Ovary (tissue), 10 donors: ENCODE measurements at places on chromosomes 13 and 19. TPM values are rescaled to one million over a fixed set of nuclear protein-coding genes. Genes with fewer than 3 reads are reported as not detected.

- no peaks in the 10 kb centered on the region for H3K36me3 ChIP-seq
- peak; percentile 99 for DNase-seq
- H3K4me1 ChIP-seq, result peaks cover 9% of the 10 kb centered on the region
These were observed 6.5 kb upstream of the CNFN start for GRCh38 chr19:42396381-42397262.

GRCh38 chr13:107088061-107088460 lies 520.1 kb upstream of the ARGLU1 start:
- DNase-seq, result no peak
- no peaks in the 10 kb centered on the region for H3K4me1 ChIP-seq
- no peak overlapping the region for H3K27ac ChIP-seq
- no peaks in the 10 kb centered on the region for H3K36me3 ChIP-seq

DNA sequence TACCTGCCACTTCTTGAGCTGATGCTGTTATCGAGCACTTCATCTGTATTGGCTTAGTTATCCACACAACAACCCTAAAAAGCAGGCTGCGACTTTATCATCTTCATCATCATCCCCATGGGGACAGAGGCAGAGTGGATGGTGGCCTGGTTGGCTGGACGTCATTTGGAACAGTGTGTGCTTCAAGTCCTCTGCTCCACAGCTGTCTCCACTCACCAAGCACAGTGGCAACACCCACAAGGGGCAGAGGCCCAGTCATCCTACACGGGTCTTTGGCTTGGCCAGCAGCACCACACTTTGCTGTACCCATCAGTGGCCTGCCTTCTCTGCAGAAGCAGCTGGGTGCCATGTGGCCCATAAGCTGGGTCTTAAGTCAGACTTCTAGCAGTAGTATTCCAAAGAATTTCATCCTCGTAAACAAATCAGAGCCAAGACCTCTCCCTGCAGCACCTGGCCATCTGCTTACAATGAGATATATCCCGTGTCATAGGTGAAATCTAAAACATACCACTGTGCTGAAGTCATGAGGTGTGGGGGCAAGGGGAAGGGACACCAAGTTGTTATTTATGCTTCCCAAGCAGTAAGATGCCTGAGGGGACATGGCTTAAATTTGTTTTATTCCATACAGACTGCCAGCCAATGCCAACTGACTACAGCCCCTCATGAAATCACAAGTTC lies 47.9 kb upstream of the EPHX3 start:
- H3K27ac ChIP-seq, result no peak overlapping the region
- H3K36me3 ChIP-seq, result no peaks in the 10 kb centered on the region
- H3K4me3 ChIP-seq, result no peak overlapping the region
- no peaks in the 10 kb centered on the region for H3K27me3 ChIP-seq
- DNase-seq, result no peak

DNA sequence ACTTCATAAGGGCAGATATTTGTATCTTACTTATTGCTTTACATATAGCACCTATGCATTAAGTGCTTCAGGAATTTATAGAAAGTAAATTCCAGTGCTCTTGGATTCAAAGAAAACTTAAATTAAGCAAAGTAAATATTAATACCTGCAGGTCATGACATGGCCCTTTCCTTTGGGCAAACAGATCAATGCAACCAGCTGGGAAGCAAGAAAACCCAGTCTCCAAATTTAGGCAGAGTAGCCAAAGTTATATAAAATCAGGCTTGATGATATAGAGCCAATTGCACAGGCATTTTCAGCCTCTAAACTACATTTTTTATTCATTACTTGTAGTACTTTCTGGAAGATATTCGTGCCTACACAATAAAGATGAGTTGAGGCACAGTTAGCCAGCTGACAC lies 16.9 kb downstream of the TGDS start:
- H3K4me3 ChIP-seq, result no peak overlapping the region
- H3K27me3 ChIP-seq, result no peaks in the 10 kb centered on the region
- no peaks in the 10 kb centered on the region for H3K36me3 ChIP-seq
- DNase-seq, result no peak
- H3K27ac ChIP-seq, result no peak overlapping the region

GRCh38 chr13:75173457-75174356 lies 308.3 kb downstream of the TBC1D4 start:
- H3K27me3 ChIP-seq, result no peaks in the 10 kb centered on the region
- H3K4me1 ChIP-seq, result no peaks in the 10 kb centered on the region
- no peak overlapping the region for H3K4me3 ChIP-seq
- DNase-seq, result no peak
- no peak overlapping the region for H3K27ac ChIP-seq

- H3K27ac ChIP-seq, result no peak overlapping the region
- H3K27me3 ChIP-seq, result no peaks in the 10 kb centered on the region
- no peaks in the 10 kb centered on the region for H3K36me3 ChIP-seq
- H3K4me1 ChIP-seq, result no peaks in the 10 kb centered on the region
These were observed 7.9 kb downstream of the GIPC3 start for GRCh38 chr19:3593156-3593555.

- H3K36me3 ChIP-seq, result no peaks in the 10 kb centered on the region
- no peak overlapping the region for H3K27ac ChIP-seq
- no peak for DNase-seq
- H3K4me1 ChIP-seq, result peaks cover 31% of the 10 kb centered on the region
These were observed 39.7 kb downstream of the MLLT1 start for GRCh38 chr19:6239871-6240676.

DNA sequence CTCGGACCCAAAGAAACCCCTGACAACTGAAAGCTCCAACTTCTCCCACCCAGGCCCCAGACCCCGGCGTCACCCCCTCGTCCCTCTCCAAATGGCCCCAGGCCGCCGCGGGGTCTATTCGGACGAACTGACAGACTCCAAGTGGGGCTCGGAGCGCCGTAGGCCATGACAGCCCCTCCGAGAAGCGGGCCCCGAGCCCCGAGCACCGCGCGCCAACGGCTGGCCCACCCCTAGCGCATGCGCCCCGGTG lies 360 bp downstream of the DDX39A start:
- H3K27me3 ChIP-seq, result no peaks in the 10 kb centered on the region
- H3K36me3 ChIP-seq, result no peaks in the 10 kb centered on the region
- H3K27ac ChIP-seq, result peak overlapping the region; percentile 68
- peak; percentile 74 for DNase-seq
- H3K4me3 ChIP-seq, result peak overlapping the region; percentile 77

GRCh38 chr19:53824134-53824611 lies at the start of gene NLRP12:
Gene NLRP12 (minus strand): TSS chr19:53824314. CDS start chr19:53824174, 140 bp downstream.
- no peaks in the 10 kb centered on the region for H3K27me3 ChIP-seq
- DNase-seq, result no peak
- H3K4me1 ChIP-seq, result no peaks in the 10 kb centered on the region
- H3K27ac ChIP-seq, result no peak within 1 kb of the TSS

DNA sequence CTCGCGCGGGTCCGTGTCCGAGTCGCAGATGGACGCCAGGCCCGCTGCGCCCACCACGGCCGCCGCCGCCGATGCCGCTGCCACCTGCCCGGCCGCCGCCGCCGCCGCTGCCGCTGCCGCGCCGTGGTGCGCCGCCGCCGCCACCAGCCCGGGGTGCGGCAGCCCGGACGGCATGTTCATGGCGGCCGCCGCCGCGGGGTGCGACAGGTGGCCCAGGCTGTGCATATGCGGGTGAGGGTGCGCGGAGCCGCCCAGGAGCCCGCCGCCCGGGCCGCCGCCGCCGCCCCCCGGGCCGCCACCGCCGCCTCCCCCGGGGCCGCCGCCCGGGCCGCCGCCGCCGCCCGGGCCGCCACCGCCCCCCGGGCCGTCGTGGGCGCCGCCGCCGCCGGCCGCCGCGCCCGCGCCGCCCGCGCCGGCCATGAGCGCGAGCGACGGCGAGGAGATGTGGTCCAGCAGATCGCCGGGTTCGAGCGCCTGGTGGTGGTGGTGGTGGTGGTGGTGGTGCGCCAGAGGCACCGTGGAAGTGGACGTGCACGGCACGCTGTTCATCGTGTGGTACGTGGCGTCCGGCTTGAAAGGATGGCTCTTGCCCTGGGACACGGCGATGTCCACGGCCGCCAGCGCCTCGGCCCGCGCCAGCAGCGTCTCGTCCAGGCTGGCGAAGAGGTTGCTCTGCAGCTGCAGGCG lies 1.3 kb downstream of the POU4F1 start:
- H3K4me3 ChIP-seq, result no peak overlapping the region
- H3K36me3 ChIP-seq, result no peaks in the 10 kb centered on the region
- H3K27me3 ChIP-seq, result no peaks in the 10 kb centered on the region
- H3K4me1 ChIP-seq, result peaks cover 14% of the 10 kb centered on the region
- no peak overlapping the region for H3K27ac ChIP-seq
- DNase-seq, result no peak

DNA sequence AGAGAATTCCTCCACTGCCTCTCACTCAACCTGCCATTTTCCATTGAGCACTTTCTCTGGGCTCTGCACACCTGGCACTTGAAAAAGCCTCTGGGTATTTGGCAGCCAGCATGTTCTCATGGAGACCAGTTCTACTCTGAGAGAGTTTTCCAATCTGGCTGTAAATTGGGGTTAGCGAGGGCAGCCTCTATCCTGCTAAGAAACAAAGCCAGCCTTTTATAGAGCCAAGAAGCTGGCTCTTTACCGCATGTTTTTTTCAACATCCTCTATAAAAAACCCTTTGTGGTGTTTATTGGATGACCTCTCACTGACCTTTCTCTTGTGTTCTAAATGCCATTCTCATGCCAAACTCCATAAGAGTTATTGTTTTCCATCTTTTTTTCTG lies 52.6 kb upstream of the RCBTB2 start:
- no peaks in the 10 kb centered on the region for H3K27me3 ChIP-seq
- H3K27ac ChIP-seq, result no peak overlapping the region
- peaks cover 11% of the 10 kb centered on the region for H3K4me1 ChIP-seq

The ARGLU1 gene
- total RNA-seq, result 94.6 TPM

The ARHGEF1 gene
- 48.3 TPM for total RNA-seq

DNA sequence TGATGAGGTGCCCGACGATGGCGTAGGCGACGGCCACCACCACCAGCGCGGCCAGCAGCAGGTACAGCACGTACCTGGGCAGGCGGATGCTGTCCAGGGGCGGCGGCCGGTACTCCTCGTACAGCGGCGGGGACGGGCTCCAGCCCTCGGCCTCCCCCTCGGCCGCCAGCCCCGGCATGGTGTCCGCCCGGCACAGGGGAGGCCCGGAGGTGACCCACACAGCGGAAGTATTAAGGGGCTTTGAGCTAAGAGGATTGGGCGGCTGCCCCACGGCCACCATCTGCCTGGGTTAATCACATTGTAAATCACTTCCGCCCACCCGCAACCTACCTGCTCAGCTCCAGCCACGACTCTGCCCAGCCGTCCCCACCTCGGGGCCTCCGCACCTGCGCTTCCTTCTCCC lies at the start of gene SMIM44:
Gene SMIM44 (minus strand): TSS at position 216 of the 403 bp plus-strand sequence. CDS start 38 bp downstream, at position 178.
- no peaks in the 10 kb centered on the region for H3K36me3 ChIP-seq
- H3K4me1 ChIP-seq, result no peaks in the 10 kb centered on the region
- no peak for DNase-seq
- H3K4me3 ChIP-seq, result no peak within 1 kb of the TSS
- no peaks in the 10 kb centered on the region for H3K27me3 ChIP-seq

DNA sequence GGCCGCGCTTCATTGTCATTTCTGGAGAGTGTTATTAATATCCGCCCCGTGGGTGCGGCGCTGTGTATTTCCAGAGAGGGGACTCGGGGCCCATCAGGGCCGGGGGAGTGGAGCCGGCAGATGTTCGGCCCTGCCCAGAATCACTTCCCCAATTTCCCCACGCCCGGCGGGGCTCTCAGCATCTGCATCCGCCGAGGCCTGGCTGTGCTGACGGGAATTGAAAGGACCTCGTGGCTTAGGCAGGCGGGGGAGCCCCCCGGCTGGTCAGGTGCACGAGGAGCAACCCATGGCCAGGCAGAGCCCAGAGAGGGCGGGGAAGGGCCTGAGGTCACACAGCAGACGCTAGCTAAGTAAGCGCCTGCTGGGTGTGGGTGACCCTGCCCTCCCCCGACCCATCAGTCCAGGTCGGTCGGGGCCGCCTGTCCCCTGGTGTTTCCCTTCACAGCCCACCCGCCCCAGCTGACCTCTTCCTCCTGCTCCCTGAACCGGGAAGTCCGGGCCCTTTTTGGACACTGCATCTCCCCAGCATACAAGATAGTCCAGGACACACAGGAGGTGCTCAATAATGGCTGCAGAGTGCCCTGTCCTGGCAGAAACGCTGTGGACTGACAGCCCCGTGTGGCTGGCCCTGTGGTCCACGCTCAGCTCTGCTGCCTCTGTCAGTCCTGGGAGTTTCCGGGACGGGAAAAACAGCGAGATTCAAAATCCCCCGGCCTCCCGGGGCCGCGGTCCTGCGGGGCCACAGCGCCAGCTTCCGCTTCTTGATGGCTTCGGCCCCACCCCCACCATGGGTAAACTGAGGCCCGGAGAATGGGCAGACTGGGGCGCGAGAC lies 22.1 kb downstream of the ARID3A start:
- H3K4me1 ChIP-seq, result peaks cover 9% of the 10 kb centered on the region
- no peak overlapping the region for H3K4me3 ChIP-seq
- DNase-seq, result no peak
- no peaks in the 10 kb centered on the region for H3K36me3 ChIP-seq

- H3K27me3 ChIP-seq, result no peaks in the 10 kb centered on the region
- no peaks in the 10 kb centered on the region for H3K36me3 ChIP-seq
- DNase-seq, result no peak
- H3K4me1 ChIP-seq, result no peaks in the 10 kb centered on the region
- H3K27ac ChIP-seq, result no peak overlapping the region
- H3K4me3 ChIP-seq, result no peak overlapping the region
These were observed 65.8 kb downstream of the KATNAL1 start for GRCh38 chr13:30241532-30241931.

DNA sequence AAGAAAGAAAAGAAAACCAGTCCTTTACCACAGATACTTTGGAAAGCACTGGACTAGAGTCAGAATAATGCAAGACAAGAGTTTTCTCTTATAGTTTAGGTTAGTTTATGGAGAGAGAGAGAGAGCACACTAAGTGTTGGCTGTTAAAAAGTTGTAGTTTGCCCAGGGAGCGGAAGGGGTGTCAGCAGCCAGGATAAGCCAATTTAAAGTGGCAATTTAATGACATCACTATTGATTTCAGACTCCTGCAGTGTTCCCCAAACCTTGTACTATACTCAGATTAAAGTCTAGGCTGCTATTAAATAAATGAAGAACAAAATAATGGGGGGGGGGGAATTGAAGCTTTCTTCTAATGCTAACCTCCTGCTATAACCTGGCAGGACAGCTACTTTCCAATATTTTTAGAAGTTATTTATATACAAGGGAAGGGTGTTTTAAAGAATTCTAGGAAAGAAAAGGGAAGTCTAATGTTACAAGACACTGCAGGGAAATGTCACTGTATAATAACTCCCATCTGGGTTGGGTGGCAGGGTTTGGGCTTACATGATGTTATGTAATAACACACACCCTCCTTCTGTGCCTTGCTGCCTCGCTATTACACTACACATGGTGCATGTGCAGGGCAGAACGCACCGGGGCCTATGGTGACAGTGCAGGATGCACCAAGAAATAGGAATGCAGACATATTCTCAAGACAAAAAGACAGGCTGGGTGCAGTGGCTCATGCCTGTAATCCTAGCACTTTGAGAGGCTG lies 19.9 kb downstream of the TPT1 start:
- no peak overlapping the region for H3K4me3 ChIP-seq
- H3K27me3 ChIP-seq, result no peaks in the 10 kb centered on the region
- no peak for DNase-seq

The OVOL3 gene
- not detected for total RNA-seq

GRCh38 chr19:35353635-35354034 lies 4.6 kb upstream of the FFAR3 start:
- no peak for DNase-seq
- H3K36me3 ChIP-seq, result no peaks in the 10 kb centered on the region
- no peak overlapping the region for H3K4me3 ChIP-seq
- no peaks in the 10 kb centered on the region for H3K27me3 ChIP-seq
- H3K4me1 ChIP-seq, result peaks cover 3% of the 10 kb centered on the region

GRCh38 chr13:51532736-51533197 lies 51.5 kb upstream of the WDFY2 start:
- H3K4me1 ChIP-seq, result no peaks in the 10 kb centered on the region
- DNase-seq, result no peak
- H3K4me3 ChIP-seq, result no peak overlapping the region
- H3K27ac ChIP-seq, result no peak overlapping the region
- no peaks in the 10 kb centered on the region for H3K27me3 ChIP-seq

The ZNF729 gene
- total RNA-seq, result not detected

The SHD gene
- total RNA-seq, result not detected
